PC-9 (cell line): ENCODE measurements at places on chromosomes 11 and 22.
A peak's percentile ranks its signal among the peaks of the same experiment; 100 is the strongest.

DNA sequence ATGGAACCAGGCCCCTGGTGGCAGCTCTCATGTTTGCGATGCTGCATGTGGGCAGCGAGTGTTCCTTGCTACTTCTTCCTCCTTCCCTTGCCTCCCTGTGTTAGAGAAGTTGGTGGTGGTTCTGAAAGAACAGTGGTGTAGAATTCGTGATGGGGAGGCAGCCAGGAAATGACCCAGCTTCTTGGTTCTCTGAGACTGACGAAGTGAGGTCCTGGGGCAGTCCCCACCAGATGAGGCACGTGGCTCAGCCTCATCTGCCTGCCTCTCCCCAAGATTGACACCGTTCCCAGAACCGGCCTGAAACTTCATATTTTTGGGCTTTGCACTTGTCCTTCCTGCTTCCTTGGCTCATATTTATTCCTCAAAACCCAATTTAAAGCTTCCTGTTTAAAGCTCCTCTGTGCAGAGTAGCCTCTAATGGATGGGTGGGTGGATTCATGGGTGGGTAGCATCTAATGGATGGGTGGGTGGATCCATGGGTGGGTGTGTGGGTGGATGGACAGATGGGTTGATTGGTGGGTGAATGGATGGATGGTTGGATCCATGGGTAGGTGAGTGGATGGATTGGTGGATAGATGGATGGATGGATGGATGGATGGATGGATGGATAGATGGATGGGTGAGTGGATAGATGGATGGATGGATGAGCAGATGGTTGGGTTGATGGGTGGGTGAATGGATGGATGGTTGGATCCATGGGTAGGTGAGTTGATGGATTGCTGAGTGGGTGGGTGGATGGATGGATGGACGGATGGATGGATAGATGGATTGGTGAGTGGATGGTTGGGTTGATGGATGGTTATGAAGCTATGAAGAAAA lies 77.3 kb upstream of the ATXN10 start:
- no peak for DNase-seq

- DNase-seq: no peak
Observed at GRCh38 chr11:114244726-114245394, 51.3 kb upstream of the NNMT start.

- DNase-seq: no peak
Observed at GRCh38 chr11:131491503-131491902, 121.1 kb downstream of the NTM start.

DNA sequence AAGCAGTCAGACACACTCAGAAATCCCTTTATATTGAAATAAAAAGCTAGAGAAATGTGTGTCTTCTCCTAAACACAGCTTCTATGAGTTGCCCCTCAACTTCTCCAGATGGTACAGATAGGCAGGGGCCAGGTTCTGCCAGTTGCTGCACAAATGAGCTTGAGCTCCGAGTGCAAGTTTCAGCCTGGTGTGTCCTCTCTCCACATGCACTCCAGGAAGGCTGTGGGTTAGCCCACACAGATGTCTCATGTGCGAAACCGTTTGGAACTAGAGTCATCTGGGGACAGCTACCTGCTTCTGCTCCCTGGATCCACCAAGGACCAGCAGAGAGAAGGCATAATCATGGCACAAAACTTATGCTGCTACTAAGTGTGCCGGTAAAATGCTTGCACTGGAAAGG lies 812.6 kb downstream of the OPCML start:
- DNase-seq: no peak

DNA sequence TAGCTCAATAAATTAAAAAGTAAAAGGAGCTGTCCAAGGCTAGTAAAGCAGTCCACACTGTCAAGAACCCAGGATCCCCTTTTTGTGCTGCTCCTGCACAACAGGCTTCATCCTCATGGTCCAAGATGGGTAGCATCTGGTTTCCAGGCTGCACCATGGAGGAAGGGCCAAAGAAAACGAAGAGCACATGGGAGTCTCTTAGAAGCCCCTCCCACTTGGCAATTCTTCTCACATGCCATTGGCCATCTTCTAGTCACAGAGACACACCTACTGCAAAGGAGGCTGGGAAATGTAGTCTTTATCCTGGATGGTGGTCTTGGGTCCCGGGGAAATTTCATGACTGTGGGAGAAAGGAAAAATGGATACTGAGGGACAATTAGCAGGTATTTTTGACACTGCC lies 37.8 kb downstream of the PRR5L start:
- peak; percentile 39 for DNase-seq

DNA sequence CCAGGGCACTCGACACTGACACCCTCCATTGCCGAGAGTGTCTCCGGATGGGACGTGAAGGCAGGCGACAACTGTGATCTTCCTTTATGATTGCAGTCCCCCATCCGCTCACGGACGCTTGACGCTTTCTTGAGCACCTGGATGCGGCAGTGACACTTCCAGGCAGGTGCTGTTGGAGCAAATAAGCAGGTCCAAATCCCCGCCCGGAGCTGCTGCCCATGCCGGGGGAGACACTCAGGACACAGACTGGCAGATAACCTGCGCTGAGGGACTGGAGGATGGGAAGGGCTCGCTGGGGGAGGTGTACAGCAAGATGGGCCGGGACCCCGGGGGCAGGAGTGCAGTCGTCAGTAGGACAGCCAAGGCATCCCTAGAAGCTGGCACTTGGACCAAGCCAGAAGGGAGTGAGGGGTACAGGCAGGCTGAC lies 1403.5 kb downstream of the BRD1 start:
- DNase-seq: no peak

- no peak for DNase-seq
Observed at GRCh38 chr11:101618709-101619108, 34.9 kb upstream of the TRPC6 start.

DNA sequence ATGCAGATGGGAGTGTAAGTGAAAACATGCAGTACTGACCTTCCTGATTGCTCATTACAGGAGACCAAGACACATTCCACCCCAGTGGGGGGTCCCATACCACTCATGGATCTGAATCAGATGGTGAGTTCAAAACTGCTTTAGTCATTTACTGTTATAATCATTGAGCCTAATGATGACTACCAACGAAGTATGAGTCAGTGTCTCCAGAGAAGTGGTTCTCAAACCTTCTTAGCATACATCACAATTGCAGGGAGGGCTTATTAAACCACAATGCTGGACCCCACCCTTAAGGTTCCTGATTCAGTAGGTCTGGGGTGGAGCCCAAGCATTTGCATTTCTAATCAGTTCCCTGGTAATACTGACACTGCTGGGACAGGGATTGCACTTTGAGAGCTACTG lies 75.8 kb downstream of the CD44 start:
- peak; percentile 89 for DNase-seq

- no peak for DNase-seq
Observed at GRCh38 chr11:77287136-77287535, 14.3 kb downstream of the GDPD4 start.

- no peak for DNase-seq
Observed at GRCh38 chr11:413120-414081, 1.4 kb downstream of the SIGIRR start.

GRCh38 chr22:25970999-25971811 lies 198.1 kb upstream of the SEZ6L start:
- no peak for DNase-seq

DNA sequence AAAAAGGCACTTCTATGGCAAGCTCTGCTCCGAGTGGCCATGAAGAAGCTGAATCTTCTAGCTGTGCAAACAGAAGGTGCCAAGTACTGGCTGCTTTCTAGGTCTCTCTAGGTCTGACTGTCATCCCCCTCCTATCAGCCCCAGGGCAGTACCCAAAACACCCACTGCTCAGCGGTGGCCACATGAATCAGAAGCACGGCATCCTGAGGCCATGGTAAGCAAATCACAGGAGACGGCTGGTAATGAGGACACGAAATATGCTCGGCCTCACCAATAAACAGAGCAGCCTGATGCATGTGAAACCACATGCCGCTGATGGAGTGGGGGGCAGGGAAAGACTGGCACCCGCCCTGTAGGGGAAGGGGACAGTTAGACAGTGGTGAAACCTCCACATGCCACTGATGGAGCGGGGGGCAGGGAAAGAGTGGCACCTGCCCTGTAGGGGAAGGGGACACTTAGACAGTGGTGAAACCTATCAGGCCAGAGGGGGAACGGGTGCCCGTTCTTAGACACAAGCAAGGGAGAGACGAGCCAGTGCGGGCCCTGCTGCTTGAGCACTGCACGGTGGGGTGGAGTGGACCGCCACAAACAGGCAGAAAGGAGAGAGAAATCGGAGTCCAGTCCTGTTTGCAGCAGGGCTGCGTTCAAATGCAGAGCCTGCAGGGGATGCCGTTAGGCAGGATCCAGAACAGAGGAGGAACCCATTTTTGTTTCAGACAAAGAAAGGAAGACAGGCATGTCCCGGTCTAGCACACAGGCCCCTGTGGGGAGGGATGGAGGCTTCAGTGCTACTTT lies 29.9 kb upstream of the MOB2 start:
- DNase-seq: no peak

- no peak for DNase-seq
Observed at GRCh38 chr11:29786092-29786491, 230.7 kb downstream of the KCNA4 start.

DNA sequence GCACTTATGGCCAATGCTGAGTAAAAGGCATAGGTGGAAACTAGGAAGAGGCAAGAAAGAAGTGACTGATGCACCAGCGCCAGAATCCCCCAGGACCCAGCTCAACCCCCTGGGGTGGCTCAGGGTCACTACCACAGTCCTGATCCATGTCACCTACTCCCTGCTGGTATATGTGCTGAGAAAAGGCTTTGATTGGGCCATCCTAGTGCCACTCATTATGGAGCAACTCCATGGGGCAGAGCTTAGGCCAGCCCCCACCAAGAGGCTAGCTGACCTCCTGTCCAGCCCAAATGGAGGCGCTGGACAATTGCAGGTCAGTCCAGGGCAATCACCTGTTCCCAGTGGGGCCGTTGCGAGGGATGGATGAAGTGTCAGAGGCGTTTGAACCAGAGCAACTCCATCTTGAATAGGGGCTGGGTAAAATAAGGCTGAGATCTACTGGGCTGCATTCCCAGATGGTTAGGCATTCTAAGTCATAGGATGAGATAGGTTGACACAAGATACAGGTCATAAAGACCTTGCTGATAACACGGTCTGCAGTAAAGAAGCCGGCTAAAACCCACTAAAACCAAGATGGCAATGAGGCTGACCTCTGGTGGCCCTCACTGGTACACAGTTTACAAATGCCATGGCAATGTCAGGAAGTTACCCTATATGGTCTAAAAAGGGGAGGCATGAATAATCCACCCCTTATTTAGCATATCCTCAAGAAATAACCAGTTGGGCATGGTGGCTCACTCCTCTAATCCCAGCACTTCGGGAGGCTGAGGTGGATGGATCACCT lies 20.6 kb upstream of the DAGLA start:
- no peak for DNase-seq

DNA sequence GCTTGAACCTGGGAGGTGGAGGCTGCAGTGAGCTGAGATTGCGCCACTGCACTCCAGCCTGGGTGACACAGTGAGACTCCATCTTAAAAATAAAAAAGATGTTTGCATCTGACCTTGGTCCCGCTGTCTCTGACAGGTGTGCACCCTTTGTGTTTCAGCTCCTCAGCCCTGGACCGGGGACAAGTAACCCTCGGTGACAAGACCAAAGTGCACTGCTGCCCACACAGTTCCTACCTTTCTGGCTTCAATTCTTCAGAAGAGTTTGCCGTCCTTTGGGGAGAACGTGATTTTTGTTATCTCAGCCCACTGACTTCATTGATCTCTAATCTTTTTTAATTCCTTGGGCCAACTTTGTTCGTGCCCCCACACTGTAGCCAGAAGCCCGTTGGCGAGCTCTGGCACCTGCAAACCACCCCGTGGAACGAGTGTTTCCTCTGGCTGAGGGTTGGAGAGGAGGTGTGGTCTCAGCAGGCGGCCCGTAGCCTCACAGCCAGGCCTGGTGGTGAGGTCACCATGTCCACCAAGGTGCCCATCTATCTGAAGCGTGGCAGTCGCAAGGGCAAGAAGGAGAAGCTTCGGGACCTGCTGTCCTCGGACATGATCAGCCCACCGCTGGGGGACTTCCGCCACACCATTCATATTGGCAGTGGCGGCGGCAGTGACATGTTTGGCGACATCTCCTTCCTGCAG lies 5.9 kb downstream of the CDC42EP2 start:
- DNase-seq: no peak

GRCh38 chr11:70296681-70297080 lies 26.2 kb downstream of the PPFIA1 start:
- DNase-seq: no peak
